Lower lobe of right lung (tissue), 2 donors: ENCODE measurements at places on chromosomes 12 and 14. TPM values are rescaled to one million over a fixed set of nuclear protein-coding genes. Genes with fewer than 3 reads are reported as not detected.

The ACVRL1 gene
- total RNA-seq: 242 TPM

GRCh38 chr12:14958361-14959125 is 2.9 kb downstream of the ARHGDIB start:
- no peaks in the 10 kb centered on the region for H3K36me3 ChIP-seq
- H3K4me1 ChIP-seq: peaks cover 75% of the 10 kb centered on the region
- H3K27me3 ChIP-seq: no peaks in the 10 kb centered on the region
- peak overlapping the region; percentile 59 for H3K4me3 ChIP-seq

GRCh38 chr12:123741937-123742572 is 20.0 kb upstream of the DNAH10 start:
- H3K4me3 ChIP-seq: no peak overlapping the region
- H3K27ac ChIP-seq: no peak overlapping the region
- no peak for DNase-seq
- H3K36me3 ChIP-seq: peaks cover 89% of the 10 kb centered on the region
- H3K4me1 ChIP-seq: no peaks in the 10 kb centered on the region
- H3K27me3 ChIP-seq: no peaks in the 10 kb centered on the region

GRCh38 chr12:79301181-79301580 is 389.6 kb downstream of the PAWR start:
- H3K4me3 ChIP-seq: no peak overlapping the region
- H3K4me1 ChIP-seq: no peaks in the 10 kb centered on the region
- H3K36me3 ChIP-seq: no peaks in the 10 kb centered on the region
- no peak for DNase-seq
- H3K27ac ChIP-seq: no peak overlapping the region
- H3K27me3 ChIP-seq: no peaks in the 10 kb centered on the region
